ENCODE measurements at places on chromosomes 2 and 18. TPM values are rescaled to one million over a fixed set of nuclear protein-coding genes. Genes with fewer than 3 reads are reported as not detected.

Gene CYS1
- 24.6 TPM for total RNA-seq

Gene GBX2
- not detected for total RNA-seq

Gene CSRNP3
- total RNA-seq = 3.9 TPM

Gene TANC1
- total RNA-seq = 51.0 TPM

Gene PSMG2
- total RNA-seq = 85.1 TPM

DNA sequence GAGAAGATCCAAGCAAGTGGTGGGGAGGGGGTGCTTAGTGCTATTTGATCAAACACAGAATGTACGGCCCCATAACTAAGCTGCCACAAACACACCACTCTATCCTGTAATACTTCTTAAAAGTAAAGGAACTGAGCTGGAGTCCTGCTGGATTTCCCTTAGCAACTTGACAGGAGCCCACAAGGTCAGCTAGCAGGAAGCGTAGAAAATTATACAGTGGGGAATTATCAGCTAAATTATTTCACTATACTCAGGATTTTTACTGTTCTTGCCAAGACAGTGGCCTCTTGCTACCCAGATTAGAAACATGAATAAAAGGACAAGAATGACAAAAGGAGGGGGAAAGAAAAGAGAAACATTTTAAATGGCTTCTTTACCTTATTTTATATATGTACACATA, 217.1 kb downstream of the ZNF521 start:
- no peak for DNase-seq

GRCh38 chr2:1458432-1458831, 45.2 kb downstream of the TPO start:
- no peak for DNase-seq

DNA sequence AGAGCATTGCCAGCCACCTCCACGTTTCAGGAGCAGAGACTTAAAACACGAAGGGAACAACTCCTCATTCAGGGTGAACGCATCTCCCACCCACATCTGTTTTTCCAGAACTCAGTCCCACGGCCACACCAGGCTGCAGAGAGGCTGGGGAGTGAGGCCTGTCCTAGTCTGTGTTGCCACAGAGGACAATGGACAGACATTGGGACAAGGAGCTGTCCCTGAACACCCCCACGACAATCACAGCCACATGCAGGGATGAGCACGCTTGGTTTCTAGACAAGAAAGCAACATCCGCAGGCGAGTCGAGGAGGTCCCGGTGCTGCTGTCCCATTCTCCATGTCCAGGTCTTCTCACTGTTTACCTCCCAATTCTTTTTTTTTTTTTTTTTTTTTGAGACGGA, 167.4 kb downstream of the EIPR1 start:
- DNase-seq = no peak

DNA sequence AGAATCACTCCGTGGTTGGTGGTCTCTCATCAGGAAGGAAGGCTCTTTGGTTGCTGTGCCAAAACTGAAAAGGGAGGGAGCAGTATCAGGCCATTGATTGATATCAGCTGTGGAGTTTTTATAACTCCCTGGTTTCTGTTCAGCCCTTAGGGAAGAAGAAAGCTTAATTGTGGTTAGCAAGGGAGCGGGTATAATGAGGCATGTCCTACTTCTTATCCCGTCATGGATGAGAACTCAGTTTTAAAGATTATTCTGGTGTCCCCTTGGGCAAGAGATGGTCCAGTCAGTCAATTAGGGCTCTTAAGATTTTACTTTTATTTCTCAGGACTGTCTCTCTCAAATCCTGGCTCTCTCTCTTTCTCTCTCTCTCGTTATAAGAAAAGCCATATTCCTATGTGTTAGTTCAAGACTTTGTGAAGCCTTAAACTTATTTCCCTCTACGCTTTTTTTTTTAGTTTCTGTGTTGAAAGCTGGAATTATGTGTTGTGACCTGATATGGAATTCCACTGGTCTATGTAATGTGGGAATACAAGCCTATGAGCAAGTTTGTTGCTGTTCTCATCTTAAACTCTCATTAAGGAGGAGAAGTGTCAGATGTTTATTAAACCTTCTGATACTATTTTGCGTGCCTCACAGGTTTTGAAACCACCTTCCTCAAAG, 514.0 kb upstream of the CDH2 start:
- DNase-seq = no peak

DNA sequence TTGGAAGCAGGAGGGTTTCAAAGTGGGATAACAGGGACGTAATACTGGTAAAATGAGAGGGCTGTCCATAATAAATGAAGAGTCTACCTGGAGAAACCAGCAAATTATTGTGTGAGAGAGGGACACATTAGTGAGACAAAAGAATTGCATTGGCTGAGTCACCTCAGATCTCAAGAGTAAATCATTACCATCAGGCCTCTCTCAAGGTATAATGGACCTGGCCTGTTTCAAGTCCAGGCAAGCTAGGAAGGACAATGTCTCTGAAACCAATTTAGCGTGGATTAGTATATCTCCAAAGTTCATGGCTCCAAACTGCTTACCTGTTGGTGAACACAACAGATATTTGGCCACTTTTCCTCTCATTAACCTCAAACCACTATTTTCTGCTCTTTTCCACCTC, 471.4 kb downstream of the CMPK2 start:
- no peak for DNase-seq

- no peak for DNase-seq
Measured at GRCh38 chr2:17104454-17104853, 413.8 kb downstream of the RAD51AP2 start.

DNA sequence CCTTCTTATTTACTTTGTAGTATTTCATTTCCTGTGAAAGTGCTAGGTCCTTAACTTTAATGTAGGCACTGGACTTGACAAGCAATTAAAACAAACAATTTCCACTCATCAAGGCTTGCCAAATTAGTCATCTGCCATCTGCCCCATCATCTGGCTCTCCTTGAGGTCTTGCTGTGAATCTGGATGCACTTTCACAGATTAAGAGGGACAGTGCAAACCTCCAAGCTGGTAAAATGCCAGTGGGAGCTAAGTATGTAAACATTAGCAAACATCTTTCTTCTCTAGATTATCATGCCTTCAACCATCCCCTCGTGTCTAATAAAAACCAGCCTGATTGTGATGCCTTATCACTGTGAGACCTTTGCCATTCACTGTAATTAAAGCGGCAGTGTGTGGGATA, 402.9 kb downstream of the ERBB4 start:
- no peak for DNase-seq

DNA sequence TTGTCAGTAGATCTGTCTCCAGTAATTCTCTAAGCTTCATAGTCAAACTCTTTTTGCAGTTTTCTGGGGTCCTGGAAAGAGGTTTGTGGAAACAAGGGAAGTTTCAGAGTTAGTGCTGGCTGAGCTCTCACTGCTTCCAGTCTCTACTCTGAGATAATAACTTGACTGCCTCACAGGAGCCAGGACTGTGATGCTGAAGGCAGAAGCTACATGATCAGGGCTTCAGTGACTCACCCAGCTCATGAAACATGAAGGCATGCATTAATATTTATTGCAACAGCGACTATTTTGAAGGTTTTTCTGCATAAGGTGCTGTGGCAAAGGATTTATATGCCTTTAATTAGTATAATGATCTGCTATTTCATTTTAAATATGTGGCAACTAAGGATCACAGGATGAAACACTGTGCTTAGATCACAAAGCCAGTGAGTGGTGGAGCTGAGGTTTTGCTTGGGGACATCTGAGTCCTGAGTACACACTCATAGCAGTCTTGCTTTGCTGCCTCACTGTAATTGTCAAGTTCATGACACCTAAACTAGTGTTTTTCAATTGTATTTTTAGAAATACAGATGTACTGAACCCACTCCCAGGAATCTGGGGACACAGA, 448.4 kb upstream of the GCFC2 start:
- no peak for DNase-seq

- DNase-seq = no peak
Measured at GRCh38 chr2:96556441-96557330, 20.1 kb downstream of the ARID5A start.

All from sigmoid colon (tissue), 7 donors.